Activated CD4-positive, alpha-beta T cell treated with anti-CD3 and anti-CD28 coated beads, Interleukin-2, amount 10 ng/mL, durations not matched to agents 24 days and 14 days (primary cell): ENCODE measurements at places on chromosomes 2 and 18. TPM values are rescaled to one million over a fixed set of nuclear protein-coding genes. Genes with fewer than 3 reads are reported as not detected.

UGT1A4 gene
- total RNA-seq: not detected in 2 replicates

RAB6D gene
- total RNA-seq: not detected in 2 replicates

DNA sequence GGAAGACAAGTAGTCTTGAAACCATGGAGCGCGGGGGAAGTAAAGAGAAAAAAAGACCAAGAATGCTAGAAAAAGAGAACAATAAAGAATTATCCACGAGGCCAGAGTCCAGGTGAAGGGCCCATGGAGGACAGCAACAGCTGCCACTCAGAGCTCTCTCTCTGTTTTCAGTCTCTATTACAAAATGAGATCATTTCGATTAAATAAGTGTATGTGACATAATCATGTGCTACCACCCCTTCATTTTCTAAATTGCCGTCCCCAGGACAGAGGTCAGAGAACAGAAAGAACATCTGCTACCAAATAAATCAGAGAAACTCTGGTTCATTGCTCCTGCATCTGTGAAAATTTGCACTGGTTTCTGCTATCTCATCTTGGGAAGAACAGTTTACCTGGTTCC, 838.7 kb downstream of the RNF144A start:
- no peak overlapping the region for H3K27ac ChIP-seq
- peaks cover 60% of the 10 kb centered on the region for H3K36me3 ChIP-seq
- peaks cover 16% of the 10 kb centered on the region for H3K4me1 ChIP-seq
- peak; percentile 23 for DNase-seq

GRCh38 chr2:230874876-230875275, 10.1 kb downstream of the ITM2C start:
- H3K4me1 ChIP-seq: peaks cover 11% of the 10 kb centered on the region
- no peak for DNase-seq
- H3K36me3 ChIP-seq: no peaks in the 10 kb centered on the region
- H3K4me3 ChIP-seq: no peak overlapping the region
- peaks cover 2% of the 10 kb centered on the region for H3K27me3 ChIP-seq
- peak overlapping the region; percentile 11 for H3K27ac ChIP-seq

DNA sequence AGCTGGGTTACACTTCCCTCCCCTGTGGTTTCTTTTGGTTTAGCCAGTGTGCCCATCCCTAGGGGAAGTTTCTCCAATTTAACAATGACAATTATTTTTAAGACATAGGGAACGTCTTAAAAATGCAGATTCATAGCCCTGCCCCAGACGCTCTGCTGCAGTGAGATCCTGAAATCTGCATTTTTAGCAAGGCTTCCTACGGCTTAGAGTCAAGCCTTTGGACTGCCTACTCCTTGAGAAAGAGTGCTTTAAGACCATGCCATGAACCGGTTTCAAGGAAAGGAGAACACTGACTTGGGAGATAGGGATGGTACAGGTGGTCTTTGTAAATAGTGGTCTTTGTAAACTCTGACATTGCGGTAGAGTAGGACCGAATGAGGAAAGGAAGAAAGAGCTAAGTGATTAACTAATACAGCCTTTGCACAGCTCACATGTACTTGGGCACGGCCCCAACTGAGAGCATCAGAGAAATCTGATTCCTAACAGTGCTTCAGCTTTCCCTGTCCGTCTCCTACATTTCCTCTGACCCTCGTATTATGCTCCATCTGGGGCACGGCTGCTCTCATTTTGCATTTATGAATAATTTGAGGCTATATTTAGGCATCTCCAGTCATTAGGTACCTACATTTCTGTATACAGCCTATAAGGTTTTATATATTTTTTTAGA, 217.6 kb upstream of the TANK start:
- no peak for DNase-seq
- no peak overlapping the region for H3K4me3 ChIP-seq
- H3K27ac ChIP-seq: no peak overlapping the region
- no peaks in the 10 kb centered on the region for H3K27me3 ChIP-seq

GRCh38 chr2:203637471-203638167, 68.8 kb upstream of the CD28 start:
- H3K4me1 ChIP-seq: peaks cover 21% of the 10 kb centered on the region
- H3K36me3 ChIP-seq: no peaks in the 10 kb centered on the region
- peak overlapping the region; percentile 4 for H3K27ac ChIP-seq
- peak; percentile 61 for DNase-seq
- no peaks in the 10 kb centered on the region for H3K27me3 ChIP-seq
- peak overlapping the region; percentile 34 for H3K4me3 ChIP-seq
